Activated CD8-positive, alpha-beta memory T cell treated with anti-CD3 and anti-CD28 coated beads for 4 hours (primary cell): ENCODE measurements at places on chromosomes 16 and 17.

DNA sequence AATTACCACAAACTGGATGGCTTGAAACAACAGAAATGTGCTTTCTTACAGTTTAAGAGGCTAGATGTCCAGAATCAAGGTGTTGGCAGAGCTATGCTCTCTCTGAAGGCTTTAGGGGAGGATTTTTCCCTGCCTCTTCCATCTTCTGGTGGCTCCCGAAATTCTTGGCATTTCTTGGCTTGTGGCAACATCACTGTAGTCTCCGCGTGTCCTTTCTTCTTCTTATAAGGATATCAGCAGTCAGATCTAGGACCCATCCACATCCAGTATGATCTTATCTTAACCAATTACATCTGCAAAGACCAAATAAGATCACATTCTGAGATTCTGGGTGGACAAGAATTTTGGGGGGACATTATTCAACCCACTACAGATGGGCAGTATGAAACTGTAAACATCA lies 119.2 kb upstream of the PMFBP1 start:
- DNase-seq: no peak

DNA sequence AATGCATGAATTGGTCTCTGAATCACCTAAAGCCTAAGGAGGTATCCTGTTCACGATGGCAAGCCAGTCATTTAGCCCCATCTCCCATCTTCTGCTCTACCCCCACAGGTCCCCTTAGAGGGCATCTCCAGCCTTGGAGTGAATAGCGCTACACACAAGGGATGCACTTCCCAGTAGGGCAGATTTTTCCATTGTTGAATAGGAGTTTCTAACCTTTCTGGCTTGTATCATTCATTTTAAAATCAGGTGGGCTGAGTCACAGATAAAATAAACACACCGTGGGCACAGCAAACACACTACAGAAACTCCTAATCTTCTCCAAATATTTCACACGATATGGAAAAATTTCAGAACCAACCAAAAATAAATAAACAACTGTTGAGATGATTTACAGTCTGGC lies 201.2 kb upstream of the NOG start:
- no peak for DNase-seq

DNA sequence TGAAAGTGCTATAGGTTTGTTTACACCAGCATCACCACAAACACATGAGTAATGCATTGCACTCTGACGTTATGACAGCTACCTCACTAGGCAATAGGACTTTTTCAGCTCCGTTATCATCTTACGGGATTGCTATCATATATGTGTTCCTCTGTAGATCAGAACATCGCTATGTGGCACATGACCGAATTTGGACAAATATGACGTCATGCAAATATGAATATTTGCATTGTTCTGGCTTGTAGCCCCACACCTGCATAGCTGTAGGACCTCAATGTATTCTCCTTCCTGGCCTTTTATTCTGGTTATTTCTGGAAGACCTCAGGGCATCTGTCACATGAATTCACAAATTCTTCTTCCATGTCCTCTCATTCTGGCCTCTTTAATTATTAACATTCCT lies 393.2 kb downstream of the CDH13 start:
- no peak for DNase-seq

DNA sequence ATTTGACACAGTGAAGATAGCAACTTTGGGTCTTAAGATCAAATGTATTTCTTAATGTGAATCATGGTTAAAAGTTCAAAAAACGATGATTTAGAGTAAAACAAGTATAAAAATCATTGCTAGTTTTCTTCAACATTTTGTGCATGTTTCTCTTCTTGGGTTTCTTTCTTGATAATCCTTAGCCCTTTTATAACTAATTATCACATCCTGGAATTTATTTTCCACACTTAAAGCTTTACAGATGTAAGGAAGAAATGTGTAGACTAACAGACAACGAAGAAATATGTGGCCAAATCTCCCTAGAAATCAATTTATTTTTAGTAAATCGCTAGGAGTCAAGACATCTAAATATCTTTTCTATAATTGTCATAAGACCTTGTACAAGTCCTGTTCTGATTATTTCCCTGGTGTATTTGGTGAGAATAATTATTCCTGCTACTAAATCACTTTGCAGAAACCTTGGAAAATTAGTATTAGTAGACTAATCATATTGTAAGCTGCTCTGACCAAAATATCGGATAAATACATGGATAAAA lies 4.9 kb downstream of the NACA2 start:
- DNase-seq: no peak

DNA sequence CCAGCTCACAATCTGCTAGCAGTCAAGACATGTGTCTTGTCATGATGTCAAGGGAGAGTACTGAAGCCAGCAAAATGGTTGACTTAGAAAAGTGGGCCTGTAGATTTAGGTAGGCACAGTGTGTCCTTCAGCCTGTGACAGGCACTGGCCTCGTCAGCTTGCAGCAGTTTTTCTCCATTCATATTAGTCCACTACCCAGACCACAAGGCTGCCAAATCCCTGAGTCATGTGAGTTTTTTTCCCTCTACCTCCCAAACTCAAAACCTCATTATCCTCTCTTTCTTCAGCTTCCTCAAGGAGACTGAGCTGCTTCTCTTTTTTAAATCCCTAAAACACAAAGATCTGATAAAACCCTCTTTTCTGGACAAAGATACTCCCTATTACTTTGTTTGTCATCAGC lies 102.6 kb upstream of the HS3ST3A1 start:
- DNase-seq: no peak

DNA sequence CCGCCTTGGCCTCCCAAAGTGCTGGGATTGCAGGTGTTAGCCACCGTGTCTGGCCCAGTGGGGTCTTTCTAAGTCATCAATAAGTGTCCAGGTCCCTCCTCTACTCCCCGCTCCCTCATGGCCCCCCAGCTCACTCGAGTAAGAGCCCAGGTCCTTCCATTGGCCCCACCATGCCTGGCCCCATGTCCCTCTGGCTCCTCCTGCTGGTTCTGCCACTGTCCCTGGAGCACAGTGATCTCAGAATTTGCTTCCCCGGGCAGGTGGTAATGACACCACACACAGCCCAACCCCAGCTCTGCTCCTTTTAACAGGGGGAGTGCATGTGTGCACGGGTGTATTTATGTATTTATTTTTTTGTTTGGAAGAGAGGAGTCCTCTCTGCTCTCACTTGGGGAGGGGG lies 19.6 kb downstream of the MGAT5B start:
- DNase-seq: no peak

DNA sequence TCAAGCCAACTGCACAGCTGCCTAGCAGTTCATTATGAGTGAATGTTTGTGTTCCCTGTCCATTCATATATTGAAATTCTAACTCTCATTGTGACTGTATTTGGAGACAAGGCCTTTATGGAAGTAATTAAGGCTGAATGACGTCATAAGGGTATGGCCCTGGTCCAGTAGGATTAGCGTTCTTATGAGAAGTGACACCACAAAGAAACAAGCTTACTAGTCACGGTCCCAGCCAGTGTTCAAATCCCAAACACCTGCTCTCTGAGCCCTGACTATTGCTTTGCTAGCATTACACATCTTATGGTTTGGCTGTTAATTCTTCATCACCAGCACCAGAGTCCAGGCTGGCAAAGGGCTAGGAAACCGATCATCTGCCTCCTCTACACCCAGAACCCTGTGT lies 2.2 kb downstream of the ZNF668 start:
- no peak for DNase-seq

DNA sequence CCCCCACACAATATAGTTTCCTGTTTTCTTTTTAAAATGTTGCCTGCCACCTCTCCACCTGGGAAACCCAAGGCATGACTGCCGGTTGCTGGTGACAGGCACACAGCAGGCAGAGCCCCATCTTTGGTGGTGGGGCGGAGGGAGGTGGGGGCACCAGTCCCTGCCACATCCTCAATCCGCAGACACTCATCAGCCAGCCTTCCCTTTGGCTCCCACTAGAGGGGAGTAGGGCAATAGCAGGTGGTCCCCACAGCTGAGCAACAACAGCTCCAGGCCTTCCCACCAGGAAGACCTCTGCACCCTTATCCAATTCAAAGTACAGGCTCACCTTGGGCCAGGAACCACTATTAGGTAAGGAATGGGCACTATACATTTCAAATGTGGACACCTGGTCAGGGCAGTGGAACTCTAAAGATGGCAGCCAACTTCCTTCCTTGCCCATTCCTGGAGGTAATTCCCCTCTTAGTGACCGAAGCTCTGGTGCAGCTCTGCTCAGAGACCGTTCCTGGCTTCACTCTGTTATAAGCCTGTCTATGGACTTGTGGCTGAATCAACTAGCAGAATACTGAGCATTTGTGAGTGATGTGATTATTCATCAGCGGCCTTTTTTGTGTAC lies 13.9 kb downstream of the RECQL5 start:
- DNase-seq: no peak
